ENCODE measurements at places on chromosomes 1 and 21. TPM values are rescaled to one million over a fixed set of nuclear protein-coding genes. Genes with fewer than 3 reads are reported as not detected.

Gene HTR1D
- total RNA-seq = not detected

Gene TMEM269
- 0.13 TPM for total RNA-seq

Gene CLCA1
- total RNA-seq = 0.13 TPM

Gene ZNF593OS
- not detected for total RNA-seq

Gene SLC5A3
- 20.6 TPM for total RNA-seq

Gene KRTAP11-1
- total RNA-seq = not detected

Gene FMO2
- not detected for total RNA-seq

Gene PRELP
- 0.05 TPM for total RNA-seq

Gene POFUT2
- 15.1 TPM for total RNA-seq

Gene CGN
- 6.6 TPM for total RNA-seq

All from GM12878 (cell line).